ENCODE measurements at places on chromosomes 1 and 21. TPM values are rescaled to one million over a fixed set of nuclear protein-coding genes. Genes with fewer than 3 reads are reported as not detected.

Gene RIPPLY3
- 1.9 TPM for polyA plus RNA-seq

Gene TMEM52
- polyA plus RNA-seq = 1.2 TPM

Gene NTRK1
- 1.1 TPM for polyA plus RNA-seq

Gene SPRR2A
- not detected for polyA plus RNA-seq

Gene L1TD1
- polyA plus RNA-seq = 4.6 TPM

Gene THRAP3
- polyA plus RNA-seq = 147 TPM

Gene SEC16B
- polyA plus RNA-seq = 4.7 TPM

Gene CYP2J2
- 1.0 TPM for polyA plus RNA-seq

Gene NBL1
- polyA plus RNA-seq = 21.4 TPM

Gene ARV1
- 33.1 TPM for polyA plus RNA-seq

Gene LCE1A
- not detected for polyA plus RNA-seq

Data from right renal cortex interstitium (tissue), 3 donors.